ENCODE measurements at places on chromosomes 6 and 20. TPM values are rescaled to one million over a fixed set of nuclear protein-coding genes. Genes with fewer than 3 reads are reported as not detected.

Gene FAM83B
- not detected for total RNA-seq

Gene SIRPB1
- 0.17 TPM for total RNA-seq

Gene BPIFB1
- total RNA-seq: 0.08 TPM

Gene PRL
- not detected for total RNA-seq

Gene TINAG
- not detected for total RNA-seq

Gene LRRN4
- not detected for total RNA-seq

Gene PLA2G7
- not detected for total RNA-seq

Gene C6orf15
- total RNA-seq: not detected

Gene MATN4
- 0.15 TPM for total RNA-seq

Gene VEGFA
- total RNA-seq: 38.4 TPM

Data from A549 treated with GW870086 at 1 μM for 4 hours (cell line).